ENCODE measurements at places on chromosomes 5 and 9.

DNA sequence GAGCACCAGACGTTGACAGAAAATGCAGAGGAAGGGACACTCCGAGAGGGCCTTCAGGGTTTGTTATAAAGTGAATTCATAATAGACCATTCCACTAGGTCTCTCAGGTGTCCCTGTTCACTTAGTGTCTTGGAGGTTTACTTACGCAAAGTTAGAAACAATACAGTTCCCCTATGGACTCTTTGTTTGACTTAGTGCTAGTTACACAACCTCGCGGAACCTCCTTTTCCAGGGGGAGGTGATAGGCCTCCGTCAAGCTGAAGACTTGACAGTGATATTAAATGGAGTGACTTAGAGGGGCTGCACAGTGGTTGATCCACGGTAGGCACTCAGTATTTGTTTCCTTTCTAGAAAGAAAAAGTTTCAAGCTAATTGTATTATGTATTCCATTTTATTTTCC is 1.3 kb downstream of the CCT5 start:
- DNase-seq: no peak

- DNase-seq: peak; percentile 15
These were observed 97.4 kb upstream of the RAPGEF1 start for GRCh38 chr9:131837316-131837715.

GRCh38 chr5:63553073-63553472 is 409.2 kb downstream of the HTR1A start:
- no peak for DNase-seq

DNA sequence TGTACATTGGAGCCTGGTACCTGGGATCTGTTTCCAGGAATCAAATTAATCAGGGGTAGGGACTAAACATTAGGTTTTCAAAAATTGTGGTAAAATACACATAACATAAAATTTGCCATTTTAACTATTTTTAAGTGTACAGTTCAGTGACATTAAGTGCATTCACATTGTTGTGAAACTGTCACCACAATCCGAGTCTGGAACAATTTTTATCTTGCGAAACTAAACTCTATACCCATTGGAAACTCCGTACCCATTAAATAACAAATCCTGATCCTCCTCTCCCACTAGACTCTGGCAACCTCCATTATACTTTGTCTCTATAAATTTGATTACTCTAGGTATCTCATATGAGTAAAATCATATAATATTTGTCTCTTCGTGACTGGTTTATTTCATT is 486.2 kb downstream of the GADD45G start:
- no peak for DNase-seq

GRCh38 chr5:120769312-120769872 is 305.3 kb downstream of the PRR16 start:
- no peak for DNase-seq

- no peak for DNase-seq
These were observed 92.9 kb downstream of the PDZD2 start for GRCh38 chr5:31731710-31732301.

GRCh38 chr9:128124873-128125579 is 2.5 kb downstream of the PTGES2 start:
- DNase-seq: no peak

DNA sequence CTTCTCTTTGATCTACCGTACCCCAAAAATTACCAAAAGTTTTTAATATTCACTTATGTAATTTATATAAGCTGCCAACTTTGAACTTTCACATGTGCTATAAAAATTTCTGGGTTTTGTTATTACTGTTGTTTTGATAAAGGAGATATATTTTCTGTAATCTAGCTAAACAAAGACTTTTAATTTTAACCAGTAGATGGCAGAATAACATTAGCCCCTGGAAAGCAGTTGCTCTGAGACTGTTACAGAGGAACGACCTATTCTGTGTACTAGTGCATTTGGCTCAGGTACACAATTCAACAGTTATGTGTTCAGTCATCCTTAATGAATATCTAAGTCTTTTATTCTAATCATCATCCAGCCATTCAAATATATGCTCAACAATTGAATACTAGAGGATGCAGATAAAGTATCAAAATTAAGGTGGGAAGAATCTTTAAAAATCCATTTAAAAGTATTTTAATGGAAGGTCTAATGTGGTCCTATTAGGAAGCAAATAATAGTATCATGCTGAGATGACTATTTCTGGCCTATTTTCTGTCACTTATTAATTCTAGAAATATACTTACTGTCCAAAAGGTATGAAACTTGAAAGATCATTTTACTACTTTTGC is 8.6 kb downstream of the KLHL9 start:
- DNase-seq: peak; percentile 49

- no peak for DNase-seq
These were observed 938 bp downstream of the NINJ1 start for GRCh38 chr9:93132946-93133680.

GRCh38 chr9:138025417-138025816 is 147.8 kb downstream of the CACNA1B start:
- DNase-seq: no peak

DNA sequence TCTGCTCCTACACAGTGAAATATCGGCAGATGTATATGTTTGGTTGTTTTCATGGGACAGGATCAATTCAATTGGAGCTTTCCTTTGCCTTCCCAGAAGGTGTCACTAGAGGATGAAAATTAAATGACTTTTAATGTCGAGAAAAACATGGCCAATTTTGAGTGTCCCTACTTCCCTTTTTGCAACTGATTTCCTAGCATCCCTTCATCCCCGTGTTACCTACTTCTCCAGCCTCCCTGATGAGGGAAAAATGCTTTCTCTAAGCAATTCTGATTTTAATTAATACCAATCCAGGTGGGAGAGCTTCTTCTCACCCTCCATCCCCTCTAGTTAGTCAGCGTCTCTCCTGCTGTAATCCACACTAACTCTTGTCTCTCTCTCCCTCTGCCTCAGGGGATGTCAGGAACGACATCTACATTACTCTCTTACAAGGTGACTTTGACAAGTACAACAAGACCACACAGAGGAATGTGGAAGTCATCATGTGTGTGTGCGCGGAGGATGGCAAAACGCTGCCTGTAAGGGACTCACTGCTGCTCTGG is 64.9 kb downstream of the DOCK2 start:
- DNase-seq: peak; percentile 19

- no peak for DNase-seq
These were observed 2.7 kb upstream of the SLC26A2 start for GRCh38 chr5:149957855-149958254.

DNA sequence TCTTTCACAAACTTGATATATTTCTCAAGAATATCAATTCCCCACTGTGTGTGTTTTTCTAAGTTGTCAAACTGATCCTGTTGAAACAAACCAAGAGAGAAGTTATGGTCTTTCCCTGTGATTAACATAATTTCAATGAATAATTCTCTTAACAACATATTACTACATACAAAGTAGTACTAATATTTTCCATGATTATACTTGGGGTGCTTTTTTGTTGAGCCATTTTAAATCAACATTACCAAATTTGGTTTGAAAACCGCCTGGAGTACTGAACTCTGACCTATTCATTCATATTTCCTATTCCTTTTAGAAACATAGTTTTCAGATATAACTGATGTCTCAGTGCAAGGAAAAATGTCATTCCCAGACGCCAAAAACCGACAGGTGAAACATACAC is 48.1 kb downstream of the FNBP1 start:
- no peak for DNase-seq

DNA sequence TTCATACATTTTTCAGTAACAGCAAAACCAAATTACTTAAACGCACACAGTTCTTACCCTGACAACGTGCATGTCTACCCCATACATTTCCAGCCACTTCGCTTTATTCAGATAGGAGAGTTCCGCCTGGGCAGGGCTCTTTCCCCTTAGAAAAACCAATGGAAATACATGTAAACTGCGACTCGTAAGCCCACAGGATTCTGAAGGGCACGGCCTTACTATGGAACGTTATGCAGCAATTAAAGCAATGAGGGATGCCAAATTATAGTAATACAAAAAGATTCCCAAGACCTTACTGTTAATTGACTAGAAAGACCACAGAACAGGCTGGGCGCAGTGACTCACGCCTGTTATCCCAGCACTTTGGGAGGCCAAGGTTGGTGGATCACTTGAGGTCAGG is 64.5 kb downstream of the EPB41L4B start:
- DNase-seq: no peak

DNA sequence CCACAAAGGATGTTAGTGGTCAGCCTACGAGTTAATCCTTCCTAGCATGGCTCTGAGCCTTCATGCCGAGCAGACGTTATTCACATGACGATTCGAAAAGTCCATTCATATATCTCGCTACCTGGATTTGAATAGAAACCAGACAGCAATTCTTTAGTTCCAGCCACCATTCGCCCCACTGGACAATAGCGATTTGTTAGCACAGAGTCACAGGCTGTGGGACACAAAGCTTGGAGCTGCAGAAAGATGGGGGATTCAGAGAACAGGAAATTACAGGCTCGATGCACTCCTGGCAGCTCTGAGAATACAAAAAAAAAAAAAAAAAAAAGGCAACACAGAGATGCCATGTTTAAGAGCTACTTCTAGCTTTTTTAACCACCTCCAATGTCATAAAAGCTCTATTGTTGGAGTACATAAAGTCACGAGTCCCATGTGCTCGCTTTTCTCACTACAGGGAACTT is 110.7 kb downstream of the NR6A1 start:
- DNase-seq: peak; percentile 55

DNA sequence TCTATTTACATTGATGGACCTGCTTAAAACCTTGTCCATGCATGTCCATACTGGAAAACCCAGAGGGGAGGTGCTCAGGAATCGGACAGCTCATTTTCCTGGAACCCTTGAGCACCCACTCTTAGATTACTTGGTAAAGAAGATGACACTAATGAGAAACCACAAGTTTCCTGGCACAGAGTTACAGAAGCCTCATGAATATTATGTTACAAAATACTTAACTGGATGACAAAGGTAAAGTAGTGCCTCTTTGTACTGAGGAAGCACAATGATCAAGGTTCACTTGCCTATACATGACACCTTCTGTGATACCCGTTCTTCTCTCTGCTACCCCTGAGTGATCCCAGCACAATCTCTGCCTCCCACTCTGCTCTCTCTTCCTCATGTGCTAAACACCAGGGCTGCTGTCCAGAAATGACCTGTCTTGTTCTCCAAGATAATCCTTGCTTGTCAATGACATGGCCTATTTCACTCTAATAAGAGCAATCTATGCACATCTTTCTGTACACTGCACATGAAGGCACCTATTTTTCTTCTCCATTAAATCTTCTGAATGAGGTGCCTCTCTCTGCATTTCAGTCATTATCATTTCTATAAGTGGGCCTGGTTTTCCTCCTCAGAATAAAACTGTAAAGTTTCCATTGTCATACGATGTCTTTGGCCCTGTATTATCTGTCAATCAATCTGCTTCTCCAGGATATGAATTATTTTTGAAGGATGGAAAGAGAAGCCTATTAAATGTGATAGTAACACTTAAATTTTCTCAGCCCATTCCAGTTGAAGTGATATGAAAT is 684.0 kb upstream of the ACO1 start:
- no peak for DNase-seq

DNA sequence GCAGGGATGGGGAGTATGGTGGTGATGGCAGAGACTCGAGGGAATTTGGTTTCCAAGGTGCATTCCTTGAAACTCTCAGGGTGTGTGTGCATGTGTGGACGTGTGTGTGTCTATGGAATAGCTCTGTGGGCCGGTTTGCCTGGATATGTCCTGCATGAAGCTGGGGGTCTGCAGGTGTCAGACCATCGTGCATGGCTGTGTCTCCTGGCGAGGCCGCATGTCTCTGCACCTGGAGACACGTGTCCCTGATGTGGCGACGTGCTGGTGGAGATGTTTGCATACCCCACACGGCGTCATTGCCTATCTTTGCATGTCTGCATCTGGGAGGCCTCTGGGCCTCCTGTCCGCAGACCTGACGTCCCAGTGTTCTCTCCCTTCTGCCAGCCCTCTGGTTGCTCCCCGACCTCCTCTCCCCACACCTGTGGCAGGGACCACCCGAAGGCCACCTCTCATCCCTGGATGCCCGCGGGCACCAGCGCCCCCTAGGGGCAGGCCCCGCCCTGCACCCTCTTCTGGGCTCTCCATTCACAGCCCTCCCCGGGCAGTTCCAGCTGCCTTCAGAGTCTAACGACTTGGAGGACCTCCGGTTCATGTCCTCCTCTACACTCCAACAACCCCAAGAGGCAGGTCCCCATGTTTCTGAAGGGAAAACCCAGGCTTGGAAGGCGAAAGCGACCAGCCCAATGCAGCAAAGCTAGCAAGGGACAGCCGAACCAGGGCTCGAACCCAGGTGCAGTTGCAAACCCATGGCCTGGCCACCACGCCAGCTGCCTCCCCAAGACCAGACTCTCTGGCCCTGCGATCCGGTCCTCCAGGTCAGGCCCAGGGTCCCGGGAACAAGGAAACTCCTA is 88.6 kb downstream of the LMX1B start:
- DNase-seq: no peak

DNA sequence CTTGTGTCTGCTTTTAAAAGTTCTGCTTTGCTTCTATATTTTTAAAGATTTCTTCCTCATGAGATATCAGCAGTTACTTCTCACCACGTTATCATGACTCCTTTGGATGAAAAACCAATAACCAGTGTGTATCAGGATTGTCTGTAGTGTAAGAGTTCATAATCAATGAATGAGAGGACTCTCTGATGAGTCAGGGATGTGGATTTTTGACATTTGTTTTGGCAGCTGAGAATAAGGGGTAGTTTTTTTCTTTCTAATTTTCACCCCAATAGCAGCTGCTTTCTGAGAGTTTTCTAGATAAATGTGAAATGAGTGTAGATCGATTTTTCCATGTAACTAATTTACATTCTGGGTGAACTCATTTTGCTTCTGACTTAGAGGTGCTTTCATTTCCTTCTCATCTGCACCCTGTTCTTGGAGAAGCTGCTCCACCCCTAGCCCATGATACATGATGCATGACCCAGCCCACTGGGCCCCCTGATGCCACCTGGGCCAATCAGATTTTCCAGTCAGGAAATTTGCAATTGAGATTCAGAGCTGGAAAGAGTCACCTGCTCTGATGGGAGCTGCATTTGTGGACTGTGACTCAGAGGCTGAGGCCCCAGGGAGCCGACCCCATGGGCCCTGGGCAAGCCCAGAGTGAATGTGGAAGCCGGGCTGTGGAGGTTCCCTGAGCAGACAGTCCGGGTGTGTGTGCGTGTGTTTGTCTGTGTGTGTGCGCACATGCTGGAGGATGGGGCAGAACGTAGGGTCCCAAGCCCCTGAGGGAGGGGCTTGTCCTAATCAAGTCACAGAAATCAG is 159.3 kb downstream of the RGS3 start:
- DNase-seq: no peak

DNA sequence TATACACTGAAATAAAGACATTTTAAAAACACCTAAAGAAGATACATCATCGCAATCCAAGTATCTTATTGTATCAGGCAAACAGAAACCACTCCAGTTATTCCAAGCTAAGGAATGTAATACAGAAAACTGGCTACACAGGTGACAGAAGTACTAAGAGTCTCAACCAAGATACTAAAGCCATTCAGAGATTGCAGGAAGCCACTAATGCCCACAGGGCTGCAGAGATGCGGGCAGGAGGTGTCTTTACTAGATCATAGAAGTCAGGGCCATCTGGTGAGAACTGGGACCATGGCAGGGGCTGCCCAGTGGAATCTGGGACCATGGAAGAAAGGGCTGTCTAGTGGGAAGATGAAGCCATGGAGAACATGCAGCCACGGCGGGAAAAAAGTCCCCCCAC is 365.6 kb downstream of the NDUFS4 start:
- no peak for DNase-seq
